CD8-positive, alpha-beta memory T cell (primary cell): ENCODE measurements at places on chromosomes 1 and 21. TPM values are rescaled to one million over a fixed set of nuclear protein-coding genes. Genes with fewer than 3 reads are reported as not detected.

GRCh38 chr1:116559304-116559761, 11.5 kb downstream of the CD58 start:
- DNase-seq: no peak

GRCh38 chr1:152517237-152517811, 3.0 kb downstream of the CRCT1 start:
- DNase-seq: no peak

- no peak for DNase-seq
Observed at GRCh38 chr1:201826830-201827229, 2.1 kb upstream of the IPO9 start.

- DNase-seq: no peak
Observed at GRCh38 chr1:234666761-234667160, 56.8 kb upstream of the IRF2BP2 start.

- DNase-seq: no peak
Observed at GRCh38 chr1:230189824-230190223, 122.8 kb downstream of the GALNT2 start.

- DNase-seq: no peak
Observed at GRCh38 chr1:221644663-221645258, 97.1 kb downstream of the DUSP10 start.

- DNase-seq: no peak
Observed at GRCh38 chr1:52906135-52906603, 15.4 kb downstream of the ECHDC2 start.

DNA sequence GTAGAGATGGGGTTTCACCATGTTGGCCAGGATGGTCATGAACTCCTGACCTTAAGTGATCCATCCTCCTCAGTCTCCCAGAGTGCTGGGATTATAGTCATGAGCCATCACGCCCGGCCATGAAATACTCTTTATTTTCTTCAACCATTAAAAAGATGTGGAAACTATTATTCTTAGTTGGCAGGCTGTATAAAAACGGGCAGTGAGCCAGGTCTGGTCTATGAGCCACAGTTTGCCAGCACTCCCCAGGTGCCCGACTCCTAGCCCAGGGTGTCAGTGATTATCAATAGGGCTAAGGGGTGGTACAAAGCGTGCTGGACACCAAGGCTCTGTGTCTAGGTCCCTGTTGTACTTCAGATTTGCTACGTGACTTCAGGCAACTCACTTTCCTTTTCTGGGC, 3.7 kb upstream of the TMEM61 start:
- no peak for DNase-seq

Gene POU3F1
- 0.57 TPM for total RNA-seq

Gene PLA2G5
- not detected for total RNA-seq

Gene SPRR1B
- total RNA-seq: not detected

Gene CC2D1B
- total RNA-seq: 47.8 TPM

GRCh38 chr21:25408666-25409065, 198.6 kb downstream of the MRPL39 start:
- no peak for DNase-seq

DNA sequence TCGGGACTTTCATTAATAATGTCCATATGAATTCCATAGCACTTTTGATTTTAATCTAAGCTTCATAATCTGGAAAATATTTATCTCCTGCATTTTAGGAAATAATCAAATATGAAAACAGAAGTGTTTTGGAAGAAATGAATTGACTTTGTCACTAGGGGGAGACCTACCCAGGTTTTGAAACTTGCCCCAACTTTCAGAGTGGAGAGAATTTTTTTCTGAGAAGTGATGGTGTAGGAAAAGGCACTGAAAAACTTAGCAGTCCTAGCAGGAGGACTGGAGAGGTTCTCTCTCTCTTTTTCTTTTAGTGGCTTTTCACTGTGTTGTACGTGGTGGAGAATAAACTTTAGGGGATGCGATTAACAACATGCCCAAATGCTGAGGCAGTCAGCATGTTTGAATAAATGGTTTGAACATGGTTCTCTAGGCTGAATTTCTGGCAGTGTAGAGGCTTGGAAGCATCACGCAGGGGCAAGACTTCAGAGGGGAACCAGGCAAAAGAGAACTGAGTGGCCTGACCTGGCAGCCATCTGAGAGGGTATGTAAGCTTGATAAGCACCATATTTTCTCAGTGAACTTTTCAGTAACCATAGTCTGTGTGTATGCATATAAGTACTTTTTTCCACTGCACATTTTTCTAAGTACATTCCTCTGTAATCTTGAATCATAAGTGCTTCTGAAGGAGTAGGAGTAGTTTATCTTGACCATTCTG, 68.3 kb upstream of the NEK7 start:
- no peak for DNase-seq

Gene SYTL1
- 24.2 TPM for total RNA-seq

GRCh38 chr1:115413208-115413607, 75.2 kb upstream of the NGF start:
- no peak for DNase-seq

DNA sequence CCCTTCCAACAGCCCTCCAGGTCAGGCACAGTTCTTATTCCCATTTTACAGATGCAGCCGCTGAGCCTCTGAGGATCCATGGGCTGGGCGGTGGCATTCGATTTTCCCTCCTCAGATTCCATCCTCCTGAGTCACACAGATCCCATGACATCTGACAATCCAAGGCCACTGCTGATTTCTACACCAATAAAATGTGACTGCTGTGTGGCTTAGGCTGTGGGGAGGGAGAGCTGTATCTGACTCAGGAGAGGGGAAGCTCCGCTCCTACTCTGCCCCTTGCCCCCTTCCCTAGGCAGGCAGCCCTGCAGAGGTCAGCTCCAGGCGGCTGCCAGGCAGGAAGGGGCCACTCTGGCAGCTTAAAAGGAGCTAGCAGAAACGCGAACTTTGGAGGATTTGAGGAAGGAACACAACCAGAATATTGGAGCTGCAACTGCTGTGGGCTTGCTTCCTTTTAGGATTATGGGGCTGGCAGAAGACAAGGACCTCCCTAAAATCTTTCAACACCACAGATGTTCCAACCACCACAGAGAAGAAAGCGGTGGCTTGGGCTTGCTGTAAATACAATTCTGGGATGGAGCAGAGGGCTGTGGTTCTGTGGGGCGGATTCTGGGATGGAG, 50.0 kb downstream of the MRPL37 start:
- DNase-seq: no peak

- DNase-seq: no peak
Observed at GRCh38 chr21:45056917-45057560, 17.3 kb upstream of the ADARB1 start.

Gene GNG4
- total RNA-seq: 5.2 TPM

DNA sequence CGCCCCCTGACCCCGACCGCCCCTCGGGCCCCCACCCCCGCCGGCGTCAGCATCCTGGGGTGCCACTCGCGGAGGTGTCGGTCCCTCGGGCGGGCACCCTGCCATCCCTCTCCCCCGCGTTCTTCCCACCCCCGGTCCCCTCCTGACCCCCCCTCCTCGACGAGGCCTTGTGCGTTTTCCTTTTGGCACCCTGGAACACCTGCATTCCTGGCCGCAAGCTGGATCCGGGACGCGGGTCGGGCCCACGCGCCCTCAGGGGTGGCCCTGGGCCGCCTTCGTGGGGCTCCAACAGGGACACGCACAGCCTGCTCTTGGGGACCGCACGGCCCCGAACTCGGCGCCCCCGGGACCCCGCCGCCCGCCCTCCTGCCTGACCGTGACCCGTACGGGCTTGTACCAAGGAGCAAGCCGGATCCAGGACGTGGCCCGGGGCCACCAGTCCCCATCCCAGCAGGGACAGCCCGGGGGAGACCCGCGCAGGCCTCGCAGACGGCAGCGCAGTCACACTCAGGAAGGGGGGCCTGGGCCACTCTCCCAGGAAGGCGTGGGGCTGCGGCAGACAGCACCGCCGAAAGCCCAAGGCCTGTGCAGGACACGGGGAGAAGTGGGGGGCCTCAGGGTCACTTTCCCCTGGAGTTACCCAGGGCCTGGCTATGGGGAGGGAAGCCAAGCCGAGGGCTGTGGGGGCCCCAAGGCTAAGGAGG, 579 bp upstream of the SLC19A1 start:
- no peak for DNase-seq

DNA sequence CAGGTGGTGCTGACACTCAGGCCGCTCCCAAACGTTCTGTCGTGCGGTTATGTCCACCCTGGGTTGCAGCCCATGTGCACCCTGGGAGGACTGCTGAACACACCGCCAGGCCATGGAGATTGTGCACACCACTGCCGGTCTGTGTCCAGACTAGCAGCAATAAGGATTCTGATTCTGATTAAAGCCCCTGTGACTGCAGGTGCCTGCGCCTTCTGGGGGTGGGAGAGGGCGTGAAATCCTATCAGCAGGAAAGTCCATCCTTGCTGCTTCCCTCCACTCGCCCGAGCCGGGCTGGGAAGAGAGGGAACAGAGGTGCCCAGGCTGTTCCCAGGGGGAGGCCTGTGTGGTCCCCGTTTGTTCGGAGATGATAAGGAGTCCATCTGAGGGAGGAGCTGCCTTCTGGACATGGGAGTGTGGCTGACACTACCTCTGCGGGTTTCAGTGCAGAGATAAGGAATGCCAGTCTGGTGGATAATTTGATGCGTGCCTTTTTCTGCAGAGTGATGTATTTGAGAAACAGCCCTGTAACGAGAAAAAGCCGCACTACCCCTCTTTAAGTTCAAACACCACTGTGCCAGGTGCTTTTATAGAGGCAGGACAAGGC, 41.2 kb downstream of the BACE2 start:
- DNase-seq: no peak

DNA sequence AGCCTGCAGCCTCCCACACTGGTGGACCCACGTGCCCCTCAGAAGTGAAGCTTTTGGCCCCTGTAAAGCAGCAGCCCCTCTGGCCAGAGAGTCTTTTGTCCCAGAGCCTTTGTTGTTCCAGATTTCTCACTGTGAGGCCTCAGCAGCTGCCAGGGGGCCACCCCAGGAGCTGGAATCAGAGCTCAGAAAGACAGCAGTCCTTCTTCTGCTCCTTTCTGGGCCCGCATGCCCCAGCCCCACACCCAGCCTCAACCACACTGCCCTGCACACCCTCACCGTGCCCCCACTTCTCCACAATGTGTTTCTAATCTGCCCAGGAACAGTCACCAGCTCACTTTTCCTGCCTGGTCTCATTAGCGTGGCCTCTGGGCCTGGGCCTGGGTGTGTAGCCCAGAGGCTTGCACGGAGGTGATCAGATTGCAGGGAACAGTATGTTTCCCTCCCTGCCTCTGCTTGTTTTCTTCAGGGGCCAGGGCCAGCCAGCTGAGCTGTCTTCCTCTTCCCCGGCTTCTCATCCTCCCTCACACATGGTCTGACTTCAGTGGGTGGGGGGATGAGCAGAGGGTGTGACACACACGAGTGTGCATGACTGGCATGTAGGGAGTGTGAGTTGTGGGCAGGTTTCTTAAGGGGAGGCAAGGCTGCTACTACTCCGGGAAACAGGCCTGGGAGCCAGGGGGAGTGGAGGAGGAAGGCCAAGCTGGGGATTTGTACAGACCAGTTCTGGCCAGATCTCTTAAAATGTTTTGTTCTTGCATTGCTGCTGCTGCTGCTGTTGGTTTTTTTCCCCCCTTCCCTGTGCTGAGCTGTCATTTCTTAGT, 82.5 kb upstream of the ZNF648 start:
- DNase-seq: no peak

- DNase-seq: no peak
Observed at GRCh38 chr1:184504955-184505338, 118.1 kb downstream of the C1orf21 start.

DNA sequence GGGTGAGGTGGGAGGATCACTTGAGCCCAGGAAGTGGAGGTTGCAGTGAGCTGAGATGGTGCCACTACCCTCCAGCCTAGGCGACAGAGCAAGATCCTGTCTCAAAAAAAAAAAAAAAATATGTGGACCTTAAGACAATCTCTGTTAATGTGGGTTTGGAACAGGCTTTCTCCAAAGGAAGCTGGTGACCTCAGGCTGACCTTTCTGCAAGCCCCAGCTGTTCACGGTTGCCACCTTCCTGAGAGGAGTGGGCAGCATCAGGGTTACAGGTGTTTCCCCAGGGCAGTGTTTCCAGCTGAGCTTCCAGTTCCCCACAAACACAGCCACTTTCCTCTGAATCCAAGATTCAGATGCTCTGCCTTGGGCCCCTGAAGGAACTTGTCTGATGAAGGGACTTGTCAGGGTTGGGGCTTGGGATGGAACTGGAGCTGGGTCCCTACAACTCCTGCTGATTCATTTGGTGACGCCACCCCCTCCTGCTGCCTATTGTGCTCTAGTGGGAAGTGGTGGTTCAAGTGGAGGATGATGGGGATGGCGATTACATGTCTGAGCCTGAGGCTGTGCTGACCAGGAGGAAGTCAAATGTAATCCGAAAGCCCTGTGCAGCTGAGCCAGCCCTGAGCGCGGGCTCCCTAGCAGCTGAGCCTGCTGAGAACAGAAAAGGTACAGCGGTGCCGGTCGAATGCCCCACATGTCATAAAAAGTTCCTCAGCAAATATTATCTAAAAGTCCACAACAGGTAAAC, 1.9 kb downstream of the ZBTB48 start:
- no peak for DNase-seq

DNA sequence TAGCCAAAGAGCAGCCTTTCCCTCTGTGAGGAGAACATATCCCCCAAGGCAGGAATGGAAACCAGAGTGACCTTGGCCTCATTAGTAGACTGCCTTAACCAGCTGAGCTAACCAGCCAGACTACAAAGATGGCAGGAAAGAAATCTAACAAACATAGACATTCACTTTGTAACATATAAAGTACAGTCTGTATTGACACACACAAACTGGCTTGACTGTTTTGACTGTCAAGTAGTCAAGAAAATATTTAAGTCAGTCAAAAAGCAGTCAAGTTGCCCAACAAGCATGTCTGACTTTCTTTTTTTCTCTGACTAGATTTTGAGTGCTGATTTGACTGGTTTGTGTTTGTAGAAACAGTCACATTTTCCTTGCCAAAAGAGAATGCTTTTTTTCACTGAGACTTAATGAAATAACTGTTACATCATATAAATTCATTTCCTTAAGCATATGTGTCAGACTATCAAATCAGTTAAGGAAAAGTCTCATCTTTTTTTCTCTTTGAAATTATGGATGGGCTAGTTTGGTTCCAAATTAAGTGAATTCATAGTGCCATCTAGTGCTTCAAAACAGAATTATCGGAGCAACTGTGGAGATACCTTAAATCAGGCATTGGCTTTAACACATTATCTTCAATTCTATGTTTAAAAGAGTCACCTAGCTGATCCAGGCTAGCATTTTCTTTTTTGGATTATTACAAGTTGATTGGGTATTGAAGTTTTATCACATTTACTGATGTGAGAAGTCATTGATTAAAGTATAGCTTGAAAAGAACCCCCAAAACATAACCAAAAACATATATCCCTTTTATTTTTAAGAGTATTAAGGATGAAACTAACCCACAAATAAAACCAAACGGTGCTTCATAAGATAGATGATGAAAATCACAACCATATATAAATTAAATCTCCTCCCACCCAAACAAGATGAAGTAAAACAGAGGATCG, 75.0 kb downstream of the ATP6V1G3 start:
- DNase-seq: no peak
